ENCODE measurements at places on chromosomes 5 and 9.

- DNase-seq, result peak; percentile 98
Measured at GRCh38 chr9:92716557-92716956, 46.6 kb upstream of the IPPK start.

DNA sequence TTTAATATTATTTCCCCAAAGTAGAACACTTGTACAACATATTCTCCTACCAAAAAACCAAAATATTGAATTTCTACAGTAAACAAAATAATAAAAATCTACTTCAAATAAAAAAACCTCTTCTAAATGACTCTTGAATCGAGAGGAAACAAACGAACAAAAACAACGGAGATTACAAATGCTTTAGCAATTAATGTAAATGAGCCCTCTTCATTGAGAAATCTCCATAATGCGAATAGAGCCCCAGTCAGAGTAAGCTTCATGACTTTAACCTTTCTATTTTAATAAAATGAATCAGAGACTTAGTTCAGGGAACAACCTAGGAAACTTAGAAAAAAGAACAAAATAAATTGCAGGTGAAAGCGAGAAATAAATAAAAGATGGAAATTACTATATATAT lies 129.3 kb upstream of the SEMA6A start:
- no peak for DNase-seq

GRCh38 chr9:70701163-70701562 lies 286.7 kb upstream of the KLF9 start:
- DNase-seq, result no peak

GRCh38 chr9:27126670-27127069 lies 17.6 kb downstream of the TEK start:
- DNase-seq, result no peak

GRCh38 chr5:135127439-135128240 lies 93.6 kb upstream of the PITX1 start:
- no peak for DNase-seq

DNA sequence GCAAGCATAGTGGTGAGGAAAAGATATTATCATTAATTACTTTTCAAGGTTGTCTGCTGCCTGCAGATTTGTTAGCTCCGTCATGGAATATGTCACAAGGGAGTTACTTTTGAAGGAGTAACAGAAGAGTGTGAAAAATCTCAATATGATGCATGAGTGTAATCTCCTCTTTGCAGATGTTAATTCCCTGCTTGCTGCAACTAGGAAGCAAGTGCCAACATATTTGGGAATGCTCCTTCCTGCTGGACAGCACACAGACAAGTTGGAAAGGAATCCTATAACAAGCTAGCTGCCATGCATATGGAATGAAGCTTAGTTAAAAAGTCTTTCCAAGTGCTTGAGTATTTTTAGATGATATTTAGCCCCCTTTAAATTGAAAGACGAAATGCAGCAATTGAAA lies 2023.6 kb upstream of the CDH6 start:
- DNase-seq, result no peak

GRCh38 chr5:110757118-110757729 lies 18.4 kb downstream of the SLC25A46 start:
- DNase-seq, result peak; percentile 28

- DNase-seq, result no peak
Measured at GRCh38 chr5:58403822-58404433, 56.0 kb downstream of the PLK2 start.

- no peak for DNase-seq
Measured at GRCh38 chr5:128099944-128100343, 16.4 kb downstream of the SLC12A2 start.

DNA sequence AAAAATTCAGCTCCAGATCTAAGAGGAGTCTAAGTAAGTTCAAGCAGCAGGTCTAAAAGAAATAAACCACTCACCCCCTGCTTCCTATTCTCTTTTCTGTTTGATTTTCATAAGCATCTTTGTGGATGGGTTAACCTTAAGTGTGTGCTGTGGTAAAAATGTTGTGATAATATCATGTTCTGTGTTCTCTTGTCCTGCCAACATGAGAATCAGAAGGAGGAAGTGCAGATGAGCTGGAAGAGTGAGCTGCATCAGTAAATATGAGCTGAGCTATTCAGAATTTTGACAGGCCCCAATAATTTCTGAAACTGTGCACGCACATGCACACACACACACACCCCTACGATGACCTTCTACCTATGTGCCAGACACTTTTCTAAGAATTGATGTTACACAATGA lies 186.5 kb upstream of the ANKRD55 start:
- DNase-seq, result no peak

- DNase-seq, result no peak
Measured at GRCh38 chr5:87127426-87127825, 140.3 kb upstream of the RASA1 start.

DNA sequence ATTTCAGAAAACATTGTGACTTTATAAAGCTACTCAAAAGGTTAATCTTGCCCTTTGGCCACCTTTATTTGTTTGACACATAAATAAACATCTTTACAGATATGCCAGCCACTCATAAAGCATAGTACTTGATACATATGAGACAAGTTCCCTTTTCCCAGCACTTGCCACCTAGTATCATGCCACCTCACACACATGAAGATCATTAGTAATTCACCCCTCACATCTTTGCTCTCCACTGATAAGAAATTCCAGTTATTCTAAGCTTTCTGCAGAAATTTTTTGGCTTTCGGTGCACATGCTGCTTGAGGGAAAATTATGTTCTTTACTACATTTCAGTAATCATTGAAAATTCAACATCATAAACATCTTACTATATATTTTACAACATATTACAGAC lies 59.1 kb downstream of the DEPDC1B start:
- no peak for DNase-seq

DNA sequence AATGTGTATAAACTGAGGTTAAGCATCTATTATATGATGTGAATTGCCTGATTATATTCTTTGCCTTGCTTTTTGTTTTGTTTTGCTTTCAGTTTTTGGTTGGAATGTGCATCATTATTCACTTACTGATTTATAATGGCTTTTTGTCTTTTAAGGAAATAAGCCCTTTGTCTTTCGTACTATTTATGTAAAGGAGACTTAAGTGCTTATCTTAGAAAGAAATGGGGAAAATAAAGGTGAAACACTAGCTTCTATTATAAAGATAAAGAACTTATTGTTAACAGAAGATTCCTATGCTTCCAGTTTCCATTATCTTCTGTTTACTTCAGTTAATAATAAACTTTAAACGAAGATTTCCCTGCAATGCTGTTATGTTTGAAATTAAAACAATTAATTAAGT lies 23.3 kb downstream of the COX7C start:
- DNase-seq, result no peak

DNA sequence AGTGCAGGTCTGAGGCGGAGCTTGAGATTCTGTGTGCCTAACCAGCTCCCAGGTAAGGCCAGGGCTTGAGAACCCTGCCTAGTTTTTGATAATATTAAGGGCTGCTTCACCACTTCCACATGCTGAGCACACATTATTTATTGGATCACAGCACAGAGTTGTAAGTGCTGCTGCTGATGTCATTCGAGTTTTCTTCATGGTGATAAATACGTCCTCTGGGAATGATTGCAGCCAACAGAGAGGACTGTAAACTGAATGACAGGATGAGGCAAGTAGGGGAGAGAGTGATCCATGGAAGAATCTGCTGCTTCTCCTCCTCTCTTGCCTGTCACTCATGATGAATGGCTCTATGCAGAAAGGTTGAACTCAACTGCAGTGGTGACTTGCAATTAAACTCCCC lies 77.9 kb upstream of the VPS13A start:
- DNase-seq, result no peak

DNA sequence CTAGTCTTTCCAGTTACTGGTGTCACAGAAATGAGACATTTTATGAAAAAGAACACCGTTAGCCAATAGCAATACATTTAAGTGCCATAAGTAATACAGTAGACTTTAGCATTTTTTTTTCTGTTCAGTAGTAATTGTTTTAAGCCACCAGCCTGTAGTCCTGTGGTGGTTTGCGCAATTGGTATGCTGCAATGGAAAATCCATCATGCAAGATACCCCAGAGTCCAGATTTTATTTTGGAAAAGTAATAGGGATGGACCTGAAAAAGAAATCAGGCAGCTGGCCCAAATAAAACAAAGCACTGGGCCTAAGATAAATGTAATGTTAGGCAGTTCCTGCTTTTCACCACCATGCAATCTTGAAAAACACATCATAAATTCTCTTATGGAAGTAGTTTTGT lies 94.6 kb upstream of the RASGRF2 start:
- no peak for DNase-seq

GRCh38 chr9:106862821-106863720 lies at the start of gene ZNF462:
TSS of gene ZNF462 (plus strand) at chr9:106863166. CDS start at chr9:106923384, 60,218 bp downstream.
- DNase-seq, result no peak

- DNase-seq, result no peak
Measured at GRCh38 chr5:55820488-55820887, 30.7 kb upstream of the IL31RA start.

GRCh38 chr9:83219154-83219923 lies 156.4 kb upstream of the RASEF start:
- peak; percentile 38 for DNase-seq

DNA sequence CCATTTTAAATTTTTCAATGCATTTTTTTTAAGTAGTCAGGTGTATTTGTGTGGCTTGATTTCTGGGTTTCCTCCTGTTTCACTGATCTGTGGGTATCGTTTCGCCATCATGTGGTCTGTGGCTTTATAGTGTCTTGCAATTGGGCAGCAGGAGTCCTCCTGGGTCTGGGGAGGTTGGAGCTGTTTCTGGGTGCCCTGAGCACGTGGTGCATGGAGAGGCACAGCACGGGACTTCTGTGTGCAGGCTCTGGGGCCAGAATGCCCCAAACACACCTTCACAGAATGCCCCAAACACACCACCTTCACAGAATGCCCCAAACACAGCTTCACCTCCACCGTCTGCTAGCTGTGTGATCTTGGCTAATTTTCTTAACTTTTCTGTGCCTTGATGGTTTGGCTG lies 82.6 kb upstream of the COL5A1 start:
- no peak for DNase-seq

DNA sequence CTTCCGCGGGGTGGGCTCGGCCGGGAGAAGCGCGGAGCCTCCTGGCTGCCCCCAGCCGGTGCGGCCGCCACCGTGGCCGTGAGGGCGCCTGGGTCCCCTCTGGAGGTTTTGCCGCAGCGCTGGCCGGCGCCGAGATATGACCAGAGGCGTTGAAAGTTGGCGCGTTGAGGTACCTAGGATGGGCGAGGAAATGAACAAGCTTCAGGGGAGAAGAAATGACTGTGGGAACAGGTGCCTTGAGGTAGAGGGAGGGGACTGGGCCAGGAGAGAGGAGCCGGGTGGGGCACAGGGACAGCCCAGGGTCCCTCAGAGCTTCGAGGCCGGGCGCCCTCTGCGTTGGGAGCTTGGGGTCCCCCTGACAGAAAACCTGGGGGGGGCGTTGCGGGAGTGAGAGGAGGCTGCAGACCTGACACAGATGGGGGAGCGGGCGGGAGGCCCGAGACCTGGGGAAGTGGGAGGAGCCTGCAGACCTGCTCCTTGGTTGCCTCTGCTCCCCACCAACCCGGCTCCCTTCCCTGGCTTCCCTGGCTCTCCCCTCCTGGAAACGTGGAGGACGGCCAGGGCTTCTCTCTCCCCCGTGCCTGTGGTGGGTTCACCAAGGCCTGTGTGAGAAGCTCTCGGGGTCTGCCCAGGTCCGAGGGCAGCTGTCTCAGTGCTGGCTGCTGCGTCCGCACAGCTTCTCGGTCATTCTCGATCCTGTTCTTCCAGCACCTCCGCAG lies 14.2 kb downstream of the RABL6 start:
- DNase-seq, result no peak

- DNase-seq, result peak; percentile 88
Measured at GRCh38 chr9:133133681-133134387, 12.8 kb upstream of the RALGDS start.

GRCh38 chr9:126165755-126166154 lies 160.9 kb upstream of the MVB12B start:
- DNase-seq, result no peak

Measured in stimulated activated CD8-positive, alpha-beta memory T cell treated with anti-CD3 and anti-CD28 coated beads, Interleukin-4, amount 100 ng/mL, for 48 hours (primary cell).